ENCODE measurements at places on chromosomes 11 and 22.
A peak's percentile ranks its signal among the peaks of the same experiment; 100 is the strongest.

DNA sequence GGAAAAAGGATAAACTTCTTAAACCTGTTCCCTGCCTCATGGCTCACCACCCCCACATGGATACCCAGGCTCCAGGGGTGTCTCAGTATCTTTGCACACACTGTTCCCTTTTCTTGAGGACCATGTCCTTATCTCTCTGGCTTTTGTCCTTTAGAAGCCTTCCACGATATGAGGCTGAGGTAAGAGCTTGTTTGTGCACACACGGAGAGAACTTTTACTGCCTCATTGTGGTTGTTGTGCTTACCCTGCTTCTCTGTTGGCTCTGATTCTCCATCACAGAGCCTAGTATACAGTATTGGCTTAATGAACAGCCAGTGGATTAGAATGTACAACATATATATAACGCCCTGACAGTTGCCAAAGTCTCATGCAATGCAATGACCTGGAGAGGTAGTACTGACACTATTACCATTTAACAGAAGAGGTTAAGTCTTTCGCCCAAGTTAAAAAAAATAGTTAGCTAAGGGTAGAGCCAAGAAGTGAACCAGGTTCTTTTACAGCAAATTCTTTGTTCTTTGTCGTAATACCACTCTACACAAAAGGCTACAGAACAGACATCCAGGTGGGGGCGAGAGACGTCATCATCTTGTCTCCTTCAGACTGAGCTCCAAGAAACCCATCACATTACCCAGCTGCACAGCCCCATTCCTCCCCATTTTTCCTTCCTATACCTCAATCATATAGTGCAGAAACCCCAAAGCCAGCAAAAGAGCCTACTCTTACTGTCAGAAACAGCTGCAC lies 117.3 kb downstream of the PLEKHA7 start:
- peaks cover 2% of the 10 kb centered on the region for H3K4me1 ChIP-seq
- H3K4me3 ChIP-seq, result no peak overlapping the region
- DNase-seq, result no peak
- H3K27ac ChIP-seq, result no peak overlapping the region

DNA sequence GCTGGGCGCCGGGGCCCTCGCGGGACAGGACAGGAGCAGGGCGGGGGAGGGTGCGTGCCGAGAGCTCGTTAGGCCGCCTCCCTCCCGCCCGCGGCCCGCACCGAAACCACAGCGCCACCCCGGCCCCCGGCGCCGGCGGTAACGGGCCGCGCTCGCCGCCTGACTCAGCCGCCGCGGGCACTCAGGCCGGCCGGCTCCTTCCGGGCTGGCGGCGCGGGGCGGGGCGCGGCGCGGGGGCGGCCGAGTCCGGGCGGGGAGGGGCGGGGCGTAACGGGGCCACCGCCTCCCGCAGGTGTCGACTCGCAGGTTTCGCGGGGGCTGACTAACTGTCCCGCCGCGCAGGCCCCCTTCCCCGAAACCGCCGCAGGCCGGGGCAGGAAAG lies at the start of gene AP5B1:
Gene AP5B1, minus strand, starts transcription at position 207 of the 382 bp plus-strand sequence. CDS start 385 bp downstream, outside the sequence.
- no peak for DNase-seq
- H3K4me1 ChIP-seq, result peaks cover 49% of the 10 kb centered on the region
- H3K4me3 ChIP-seq, result peak within 1 kb of the TSS; percentile 89
- peaks cover 2% of the 10 kb centered on the region for H3K27me3 ChIP-seq

DNA sequence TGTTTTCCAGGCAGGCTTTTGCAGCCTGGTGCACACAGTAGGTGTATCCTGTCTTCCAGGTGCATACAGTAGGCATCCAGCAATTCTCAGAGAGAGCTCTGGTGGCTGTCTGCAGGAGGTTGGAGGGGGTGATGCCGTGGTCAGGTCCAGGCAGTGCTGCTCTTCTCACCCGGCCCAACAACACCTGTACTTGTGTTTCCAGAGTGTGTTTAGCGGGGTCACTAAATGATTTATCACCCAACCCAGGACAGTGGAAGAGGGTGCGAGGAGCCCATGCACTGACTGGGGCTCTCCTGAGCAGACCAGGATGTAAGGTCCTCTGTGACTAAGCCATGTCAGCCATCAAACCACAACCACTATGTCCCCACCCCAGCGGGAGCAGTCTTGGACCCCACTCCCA lies 18.6 kb upstream of the FGF3 start:
- H3K36me3 ChIP-seq, result no peaks in the 10 kb centered on the region
- H3K4me3 ChIP-seq, result no peak overlapping the region
- no peak for DNase-seq
- H3K27me3 ChIP-seq, result peaks cover 74% of the 10 kb centered on the region
- no peak overlapping the region for H3K27ac ChIP-seq
- H3K4me1 ChIP-seq, result no peaks in the 10 kb centered on the region

GRCh38 chr22:19430890-19431541 lies 517 bp downstream of the HIRA start:
- no peaks in the 10 kb centered on the region for H3K27me3 ChIP-seq
- H3K27ac ChIP-seq, result peak overlapping the region; percentile 71
- H3K4me3 ChIP-seq, result peak overlapping the region; percentile 75
- peaks cover 54% of the 10 kb centered on the region for H3K4me1 ChIP-seq
- no peaks in the 10 kb centered on the region for H3K36me3 ChIP-seq

- no peak for DNase-seq
- H3K4me3 ChIP-seq, result no peak overlapping the region
- H3K27me3 ChIP-seq, result no peaks in the 10 kb centered on the region
Measured at GRCh38 chr11:130737041-130737830, 179.0 kb downstream of the SNX19 start.

DNA sequence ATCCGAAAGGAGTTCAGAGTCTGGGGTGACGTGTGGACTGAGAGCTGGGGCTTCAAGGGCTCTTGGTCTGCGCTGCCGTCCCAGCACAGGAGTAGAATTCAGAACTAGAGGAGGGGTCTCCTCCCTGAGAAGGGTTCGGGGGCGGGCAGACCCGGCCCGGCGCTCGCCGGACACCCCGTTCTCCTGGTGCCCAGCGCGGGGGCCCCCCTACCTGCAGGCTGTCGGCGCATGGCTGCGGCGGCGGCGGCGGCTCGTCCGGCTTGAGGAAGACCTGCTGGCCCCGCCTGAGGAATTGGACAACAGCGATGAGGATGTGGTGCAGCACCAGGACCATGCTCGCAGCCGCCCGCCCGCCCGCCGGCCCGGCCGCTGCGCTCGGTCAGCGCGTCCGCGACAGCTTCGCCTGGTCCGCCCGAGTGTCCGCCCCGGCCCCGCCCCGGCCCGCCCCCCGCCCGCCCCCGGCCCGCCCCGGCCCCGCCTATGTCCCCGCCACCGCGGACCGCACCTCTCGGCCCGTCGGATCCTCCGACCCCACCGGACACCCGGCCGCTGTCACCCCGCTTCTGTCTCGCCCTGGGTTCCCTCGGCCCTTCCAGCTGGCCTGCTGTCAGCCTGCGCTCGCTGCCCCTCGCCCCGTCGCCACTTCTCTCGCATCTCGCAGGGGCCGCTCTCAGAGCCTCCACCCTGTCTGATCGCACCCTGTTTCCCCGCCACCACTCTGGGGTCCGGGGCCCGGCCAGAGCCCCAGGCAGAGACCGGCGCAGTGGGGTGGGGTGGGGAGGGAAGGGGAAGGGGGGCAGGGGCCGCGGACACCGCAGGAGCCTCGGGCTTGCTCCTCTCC lies 32.0 kb downstream of the PDE2A start:
- DNase-seq, result no peak
- peaks cover 11% of the 10 kb centered on the region for H3K27me3 ChIP-seq
- H3K36me3 ChIP-seq, result no peaks in the 10 kb centered on the region
- peak overlapping the region; percentile 42 for H3K4me3 ChIP-seq

DNA sequence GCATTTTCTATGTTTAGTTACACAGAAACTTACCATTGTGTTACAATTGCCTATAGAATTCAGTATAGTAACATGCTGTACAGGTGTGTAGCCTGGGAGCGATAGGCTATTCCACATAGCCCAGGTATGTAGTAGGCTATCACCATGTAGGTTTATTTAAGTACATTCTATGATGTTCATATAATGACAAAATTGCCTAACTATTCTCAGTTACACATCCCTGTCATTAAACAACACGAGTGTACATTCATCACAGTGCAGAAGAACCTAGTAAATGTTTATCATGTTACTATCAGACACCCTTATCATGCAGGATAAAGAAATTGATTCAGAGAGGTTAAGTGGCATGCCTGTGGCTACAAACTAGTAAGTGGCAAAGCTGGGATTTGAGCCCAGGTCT lies 28.4 kb upstream of the BMAL1 start:
- no peak overlapping the region for H3K27ac ChIP-seq
- H3K27me3 ChIP-seq, result no peaks in the 10 kb centered on the region
- H3K4me3 ChIP-seq, result no peak overlapping the region
- no peaks in the 10 kb centered on the region for H3K36me3 ChIP-seq
- H3K4me1 ChIP-seq, result no peaks in the 10 kb centered on the region
- DNase-seq, result no peak

- H3K27me3 ChIP-seq, result peaks cover 54% of the 10 kb centered on the region
- no peak overlapping the region for H3K27ac ChIP-seq
- DNase-seq, result no peak
- no peaks in the 10 kb centered on the region for H3K4me1 ChIP-seq
Measured at GRCh38 chr22:49364398-49364797, 463.3 kb downstream of the BRD1 start.

DNA sequence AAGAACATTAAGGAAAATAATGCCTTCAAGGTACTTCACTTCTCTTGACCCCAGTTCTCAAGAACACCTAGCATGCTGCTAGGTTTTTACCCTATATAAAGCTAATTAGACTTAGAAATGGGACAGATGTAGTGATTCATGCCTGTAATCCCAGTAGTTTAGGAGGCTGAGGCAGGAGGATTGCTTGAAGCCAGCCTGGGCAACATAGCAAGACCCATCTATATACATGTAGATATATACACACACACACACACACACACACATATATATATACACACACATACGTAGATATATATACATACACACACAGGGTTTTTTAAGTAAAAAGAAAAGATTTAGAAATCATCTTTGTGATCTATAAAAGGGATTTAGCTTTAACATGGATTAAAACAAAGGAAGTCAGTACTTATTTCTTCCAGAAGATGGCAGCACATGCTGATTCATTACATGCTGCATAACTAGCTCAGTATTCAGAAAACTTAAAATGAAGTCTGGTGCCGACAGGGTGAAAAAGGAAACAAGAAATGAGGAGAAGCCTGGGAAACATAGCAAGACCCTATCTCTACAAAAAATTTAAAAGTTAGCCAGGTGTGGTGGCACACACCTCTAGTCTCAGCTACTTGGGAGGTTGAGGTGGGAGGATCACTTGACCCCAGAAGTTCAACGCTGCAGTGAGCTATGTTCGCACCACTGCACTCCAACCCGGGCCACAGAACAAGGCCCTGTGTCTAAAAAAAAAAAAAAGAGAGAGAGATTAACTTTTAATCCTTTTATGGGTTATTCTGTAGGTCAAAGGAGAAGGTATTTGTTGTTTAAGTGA lies 28.5 kb upstream of the RBX1 start:
- peaks cover 50% of the 10 kb centered on the region for H3K36me3 ChIP-seq
- no peak overlapping the region for H3K27ac ChIP-seq
- H3K4me1 ChIP-seq, result no peaks in the 10 kb centered on the region
- H3K27me3 ChIP-seq, result no peaks in the 10 kb centered on the region
- H3K4me3 ChIP-seq, result no peak overlapping the region

- peak overlapping the region; percentile 51 for H3K27ac ChIP-seq
- H3K4me3 ChIP-seq, result no peak overlapping the region
- H3K36me3 ChIP-seq, result no peaks in the 10 kb centered on the region
- DNase-seq, result no peak
- H3K27me3 ChIP-seq, result no peaks in the 10 kb centered on the region
Measured at GRCh38 chr11:12235553-12235946, 125.2 kb downstream of the MICAL2 start.

- H3K4me3 ChIP-seq, result no peak overlapping the region
- DNase-seq, result no peak
- H3K4me1 ChIP-seq, result no peaks in the 10 kb centered on the region
- H3K27ac ChIP-seq, result no peak overlapping the region
- H3K27me3 ChIP-seq, result no peaks in the 10 kb centered on the region
- H3K36me3 ChIP-seq, result no peaks in the 10 kb centered on the region
Measured at GRCh38 chr11:77517226-77517625, 43.3 kb upstream of the PAK1 start.

DNA sequence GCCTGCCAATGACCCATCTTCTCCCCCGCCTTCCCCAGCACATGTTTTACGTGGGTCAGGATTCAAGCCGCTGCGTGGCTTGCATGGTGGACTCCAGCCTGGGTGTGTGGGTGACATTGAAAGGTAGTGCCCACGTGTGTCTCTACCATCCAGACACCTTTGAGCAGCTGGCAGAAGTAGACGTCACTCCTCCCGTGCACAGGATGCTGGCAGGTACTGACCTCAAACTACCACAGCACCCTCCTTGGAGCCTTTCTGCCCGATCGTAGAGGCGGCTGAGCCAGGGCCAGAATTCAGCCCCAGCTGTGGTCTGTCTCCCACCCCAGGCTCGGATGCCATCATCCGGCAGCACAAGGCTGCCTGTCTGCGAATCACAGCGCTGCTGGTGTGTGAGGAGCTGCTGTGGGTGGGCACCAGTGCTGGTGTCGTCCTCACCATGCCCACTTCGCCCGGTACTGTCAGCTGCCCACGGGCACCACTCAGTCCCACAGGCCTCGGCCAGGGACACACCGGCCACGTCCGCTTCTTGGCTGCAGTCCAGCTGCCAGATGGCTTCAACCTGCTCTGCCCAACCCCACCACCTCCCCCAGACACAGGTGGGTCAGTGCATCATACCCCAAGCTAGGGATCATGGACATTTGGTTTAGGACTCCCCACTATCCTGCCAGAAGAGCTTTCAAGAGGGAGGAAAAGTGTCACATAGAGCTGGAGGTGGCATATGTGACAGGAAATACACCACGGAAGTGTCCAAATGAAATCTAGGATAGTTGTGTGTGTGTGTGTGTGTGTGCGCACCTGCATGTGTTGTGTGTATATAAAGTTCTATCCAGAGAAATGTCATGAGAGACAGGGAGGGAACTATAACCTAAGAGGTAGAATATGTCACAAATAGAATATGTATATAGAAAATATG lies 10.6 kb upstream of the RELT start:
- H3K27me3 ChIP-seq, result no peaks in the 10 kb centered on the region
- no peak overlapping the region for H3K4me3 ChIP-seq
- no peak overlapping the region for H3K27ac ChIP-seq
- peaks cover 9% of the 10 kb centered on the region for H3K36me3 ChIP-seq
- DNase-seq, result no peak
- peaks cover 21% of the 10 kb centered on the region for H3K4me1 ChIP-seq

GRCh38 chr22:39940757-39941305 lies 19.4 kb upstream of the TMA7B start:
- H3K27ac ChIP-seq, result no peak overlapping the region
- no peaks in the 10 kb centered on the region for H3K4me1 ChIP-seq
- DNase-seq, result no peak
- peaks cover 81% of the 10 kb centered on the region for H3K27me3 ChIP-seq

All from left lung (tissue), 14 donors.